T-helper 17 cell (primary cell): ENCODE measurements at places on chromosomes 2 and 18.

DNA sequence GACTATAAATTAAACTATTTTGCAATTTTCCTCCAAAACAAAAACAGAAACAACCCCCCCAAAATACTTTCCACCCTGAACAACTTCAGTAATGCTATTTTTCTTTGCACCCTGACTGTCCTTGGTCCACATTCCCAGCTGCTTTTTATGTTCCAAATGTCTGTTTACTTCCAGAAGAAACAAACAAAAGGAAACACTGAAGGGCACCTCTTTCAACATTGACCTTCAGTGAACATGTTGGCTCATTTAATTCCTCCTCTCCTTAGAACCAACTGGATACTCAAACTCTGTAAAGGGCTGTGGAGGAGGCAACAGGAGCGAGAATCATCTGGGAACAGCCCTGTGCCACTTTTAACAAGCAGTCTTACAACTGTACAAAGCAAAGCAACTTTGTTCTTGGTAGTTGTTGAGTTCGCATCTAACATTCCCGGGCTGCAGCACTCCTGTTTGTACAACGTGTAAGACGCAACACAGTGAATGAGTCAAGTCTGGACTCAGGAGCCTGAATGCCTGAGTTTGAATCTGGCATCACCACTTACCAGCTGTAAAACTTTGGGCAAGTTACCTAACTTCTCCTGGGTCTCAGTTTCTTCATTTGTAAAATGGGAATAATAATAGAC is 111.4 kb upstream of the GATA6 start:
- DNase-seq = no peak

GRCh38 chr2:41947701-41948396 is 100.0 kb upstream of the PKDCC start:
- no peak for DNase-seq

DNA sequence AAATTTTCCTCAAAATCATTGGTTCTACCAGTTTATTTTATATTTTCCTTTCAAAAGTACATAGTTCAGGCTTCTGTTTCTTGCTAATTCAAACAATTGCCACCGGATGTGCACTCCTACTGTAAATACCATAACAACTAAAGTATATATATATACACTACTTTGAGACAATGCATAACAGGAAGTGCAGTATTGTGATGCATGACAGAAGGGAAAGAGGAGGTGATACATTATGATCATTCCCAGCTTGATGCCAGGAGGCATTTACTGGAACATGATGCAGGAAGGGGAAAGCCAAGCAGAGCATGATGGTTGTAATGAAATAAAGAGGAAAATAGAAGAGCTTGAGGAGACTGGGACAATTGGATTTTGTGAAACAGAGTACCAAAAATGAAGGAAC is 215.2 kb upstream of the NT5C1B start:
- no peak for DNase-seq

DNA sequence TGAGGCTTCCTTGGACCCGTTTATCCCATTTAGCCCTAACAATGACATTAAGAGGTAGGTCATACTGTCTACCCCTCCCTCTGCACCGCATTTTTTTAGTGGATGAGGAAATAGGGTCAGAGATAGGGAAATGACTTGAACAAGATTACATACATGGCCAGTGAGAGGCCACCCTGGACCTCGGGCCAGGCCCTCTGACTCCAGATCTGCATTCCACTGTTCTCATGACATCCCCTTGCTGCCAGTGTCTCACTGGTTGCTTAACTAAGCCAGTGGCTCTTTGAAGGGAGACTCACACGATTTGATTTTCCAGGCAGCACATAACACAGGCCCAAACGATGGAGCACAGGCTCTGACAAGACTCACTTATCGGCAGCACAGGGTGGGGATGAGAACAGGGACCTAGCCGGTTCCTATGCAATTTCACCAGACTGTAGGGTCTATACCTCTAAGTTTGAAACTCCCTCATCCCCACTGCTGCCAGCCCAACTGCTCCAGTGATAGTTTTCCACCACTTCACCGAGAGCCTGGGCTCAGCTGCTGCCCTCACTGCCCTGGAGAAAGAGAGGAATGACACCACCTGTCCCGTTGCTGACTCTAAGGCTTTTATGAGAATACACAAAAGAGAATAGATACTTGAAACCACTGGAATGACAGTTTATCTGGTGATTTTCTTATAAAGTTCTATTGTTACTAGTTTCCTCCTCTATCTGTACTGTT is 82.5 kb downstream of the TMEM247 start:
- no peak for DNase-seq

DNA sequence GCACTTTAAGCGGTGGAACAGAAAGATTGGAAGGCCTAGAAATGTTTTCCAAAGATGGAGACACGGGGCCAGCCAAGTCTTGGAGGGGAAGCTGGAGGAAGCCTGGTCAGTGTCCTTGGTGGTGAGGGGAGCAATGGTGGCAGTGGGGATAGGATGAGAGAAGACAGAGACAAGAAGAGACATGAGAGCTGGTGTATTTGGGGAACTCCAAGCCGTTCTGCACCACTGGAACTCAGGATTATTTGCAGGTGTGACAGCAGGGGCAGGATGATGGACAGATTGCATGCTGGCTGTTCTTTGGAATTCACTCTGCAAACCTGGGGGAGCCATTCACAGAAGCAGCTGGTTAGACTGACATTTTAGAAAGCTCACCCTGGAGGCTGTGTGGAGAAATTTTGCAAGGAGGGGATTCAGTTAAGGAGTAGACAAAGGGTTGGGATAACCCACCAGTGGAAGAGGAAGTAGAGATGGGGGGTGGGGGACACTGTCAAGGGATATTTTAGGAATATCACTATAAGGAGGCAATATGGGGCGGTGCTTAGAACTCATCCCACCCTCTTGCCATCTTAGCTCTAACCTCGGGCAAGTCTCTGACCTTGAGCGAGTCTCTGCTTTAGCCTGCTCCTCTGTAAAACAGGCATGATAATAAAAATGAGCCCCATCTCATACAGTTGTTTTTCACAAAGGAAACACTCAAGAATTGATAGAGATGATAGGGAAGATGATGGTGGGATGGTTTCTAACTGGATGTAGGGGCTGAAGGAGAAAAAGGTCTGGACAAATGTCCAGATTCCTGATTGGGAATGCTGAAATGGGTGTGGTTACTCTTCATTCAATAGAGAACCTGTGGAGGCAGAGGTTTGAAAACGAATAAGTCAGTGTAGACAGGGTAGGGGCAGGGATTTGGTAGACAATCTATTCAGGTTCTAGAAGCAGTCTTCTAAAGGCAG is 175.8 kb downstream of the MYCN start:
- no peak for DNase-seq

DNA sequence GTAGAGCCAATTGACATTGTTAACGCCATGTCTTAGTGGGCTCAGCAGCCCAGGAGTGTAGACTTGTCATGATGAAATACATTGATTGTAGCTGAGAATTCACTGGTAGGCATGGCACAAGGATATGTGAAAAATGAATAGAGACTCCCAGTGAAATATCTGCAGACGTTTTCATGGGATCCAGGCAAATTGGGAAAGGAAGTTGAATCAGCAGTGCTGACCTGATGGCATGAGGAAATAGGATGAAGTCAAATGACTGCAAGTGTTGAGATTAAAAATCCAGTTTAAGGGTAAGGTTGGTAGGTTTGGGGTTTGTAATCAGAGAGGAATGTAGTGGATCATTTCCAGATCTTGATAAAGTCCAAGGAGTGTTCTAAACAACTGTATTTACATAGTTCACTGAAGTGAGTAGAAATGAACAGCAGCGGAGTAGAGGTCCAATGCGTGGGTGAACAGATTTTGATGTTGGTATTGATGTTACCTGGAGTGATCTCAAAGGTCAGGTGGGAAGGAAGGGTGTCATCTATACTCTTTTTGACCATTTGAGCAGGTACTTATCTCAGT is 24.6 kb downstream of the INSIG2 start:
- DNase-seq = no peak

DNA sequence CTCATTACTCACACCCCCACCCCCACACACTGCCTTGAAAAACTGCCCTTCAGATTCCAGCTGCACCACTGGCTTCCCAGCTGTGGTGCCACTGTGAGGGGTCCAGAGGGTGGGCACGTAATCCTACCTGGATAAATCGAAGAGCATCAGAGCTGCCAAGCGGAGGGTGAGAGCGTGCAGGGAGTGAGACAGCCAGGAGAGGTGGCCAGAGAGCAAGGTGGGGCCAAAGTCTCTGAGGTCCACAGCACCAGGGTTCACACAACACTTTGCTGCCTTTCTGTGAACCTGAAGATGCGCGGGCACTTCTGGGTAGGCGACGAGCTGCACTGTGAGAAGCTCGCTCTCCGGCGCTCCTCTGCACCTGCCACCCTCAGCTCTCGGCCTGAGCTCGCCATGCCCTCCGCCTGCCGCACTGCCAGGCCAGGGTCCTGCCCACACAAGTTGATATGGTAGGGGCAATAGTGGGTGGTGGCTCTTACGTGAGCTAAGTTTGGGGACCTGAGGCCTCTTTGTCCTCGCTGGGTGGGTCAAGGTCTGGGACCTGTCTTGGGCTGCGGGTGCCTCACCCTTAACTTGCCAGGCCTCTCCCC is 83.9 kb downstream of the MARCO start:
- no peak for DNase-seq

DNA sequence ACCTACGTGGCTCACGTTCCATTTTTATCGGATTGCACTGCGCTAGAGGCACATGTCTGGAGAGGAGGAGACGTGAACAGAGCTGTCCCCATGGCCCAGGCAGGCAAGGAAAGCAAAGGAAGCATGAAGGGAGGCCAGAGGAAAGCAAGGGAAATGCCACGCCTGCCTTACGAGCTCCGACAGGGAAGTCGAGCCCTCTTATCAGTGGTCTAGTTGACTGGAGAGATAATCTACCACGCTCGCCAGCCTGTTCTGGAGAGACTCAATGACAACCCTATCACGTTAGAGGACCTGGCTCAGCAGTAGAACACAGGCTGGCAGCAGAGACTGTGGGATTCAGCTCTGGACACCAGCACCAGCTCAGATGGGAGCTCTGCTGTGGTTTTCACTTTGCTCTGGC is 202.6 kb upstream of the ID2 start:
- no peak for DNase-seq

- DNase-seq = no peak
Observed at GRCh38 chr2:121232626-121233265, 52.3 kb downstream of the TFCP2L1 start.

- DNase-seq = no peak
Observed at GRCh38 chr2:209960676-209961630, 41.5 kb upstream of the RPE start.

GRCh38 chr2:168194784-168195522 is 52.4 kb downstream of the STK39 start:
- no peak for DNase-seq

DNA sequence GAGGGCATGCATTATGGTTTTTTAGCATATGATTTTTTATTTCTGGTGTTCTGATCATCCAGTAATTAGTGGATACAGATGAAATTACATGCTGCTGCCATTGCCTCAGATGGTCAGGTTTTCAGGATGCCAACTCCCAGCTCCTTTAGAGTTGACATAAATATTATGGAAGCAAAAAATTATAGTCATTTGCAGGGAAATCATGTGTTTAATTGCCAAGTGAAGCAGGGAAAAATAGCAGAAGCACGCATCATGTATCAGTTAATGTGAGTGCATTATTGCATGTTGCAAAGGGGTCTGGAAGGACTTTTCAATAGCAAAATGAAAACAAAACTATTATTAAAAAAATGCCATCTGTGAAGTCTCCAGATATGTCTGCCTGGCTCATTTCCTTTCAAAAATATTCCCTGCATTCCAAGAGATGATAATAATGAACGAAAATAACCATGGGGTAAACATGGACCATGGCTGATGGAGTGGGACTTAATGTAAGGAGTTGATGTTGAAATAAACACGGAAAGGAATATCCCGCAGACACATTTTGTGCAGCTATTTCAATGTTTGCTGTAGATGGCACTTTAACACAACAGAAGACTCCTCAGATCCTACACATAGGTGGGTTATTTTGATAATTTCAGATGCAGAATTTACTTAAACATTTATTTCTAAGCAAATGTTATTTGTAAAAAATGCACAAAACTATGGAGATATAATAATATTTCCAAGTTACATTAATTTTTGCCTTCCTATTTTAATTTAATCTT is 87.7 kb upstream of the DYNAP start:
- DNase-seq = no peak

DNA sequence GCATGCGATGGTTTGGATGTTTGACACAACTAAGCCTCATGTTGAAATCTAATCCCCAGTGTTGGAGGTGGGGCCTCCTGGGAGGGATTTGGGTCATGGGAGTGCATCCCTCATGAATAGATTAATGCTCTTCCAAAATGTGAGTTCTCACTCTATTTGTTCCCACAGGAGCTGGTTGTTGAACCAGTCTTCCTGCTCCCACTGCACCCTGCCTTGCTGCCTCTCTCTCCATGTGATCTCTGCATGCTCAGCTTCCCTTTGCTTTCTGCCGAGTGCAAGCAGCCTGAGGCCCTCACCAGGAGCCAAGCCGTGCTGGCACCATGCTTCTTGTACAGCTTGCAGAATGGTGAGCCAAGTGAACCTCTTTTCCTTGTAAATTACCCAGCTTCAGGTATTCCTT is 206.8 kb downstream of the VAPA start:
- DNase-seq = no peak

DNA sequence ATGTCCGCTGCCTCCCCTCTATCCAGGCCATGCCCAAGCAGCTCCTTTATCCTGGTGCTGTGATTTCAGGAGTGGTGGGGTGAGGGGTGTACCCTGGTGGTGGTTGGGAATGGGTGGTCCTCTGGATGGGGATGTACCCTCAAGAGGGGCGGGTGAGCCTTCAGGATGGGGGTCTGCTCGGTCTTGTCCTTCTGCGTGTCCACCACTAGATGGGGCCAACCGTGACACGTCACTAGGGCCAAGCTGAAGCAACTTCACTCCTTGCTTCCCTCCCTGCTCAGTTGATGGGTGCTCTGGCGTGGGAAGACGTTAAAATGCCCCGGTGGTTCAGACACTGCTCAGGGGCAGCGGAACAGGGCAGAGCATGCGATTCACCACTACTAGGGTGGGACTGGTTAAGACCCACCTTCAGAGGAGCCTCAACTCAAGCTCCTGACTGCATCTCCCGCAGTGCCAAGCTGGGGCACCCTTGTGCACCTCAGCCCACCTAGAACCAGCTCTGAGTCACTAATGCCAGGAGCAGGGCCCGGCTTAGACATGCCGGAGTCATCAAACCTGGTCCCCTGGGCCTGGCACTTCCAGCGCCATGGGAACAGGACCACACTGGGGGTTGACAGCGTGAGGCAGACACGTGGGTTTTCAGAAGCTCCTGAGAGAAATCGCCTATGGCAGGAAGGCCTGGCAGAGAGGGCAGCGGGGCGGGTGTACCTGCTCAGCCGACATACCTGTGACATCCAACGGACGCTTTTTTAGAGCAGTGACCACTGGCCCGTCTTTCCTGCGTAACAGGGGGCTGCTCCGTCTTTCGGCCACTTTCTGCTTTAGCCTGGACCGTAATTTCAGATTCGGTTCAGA is 256.7 kb downstream of the HDAC4 start:
- DNase-seq = no peak

DNA sequence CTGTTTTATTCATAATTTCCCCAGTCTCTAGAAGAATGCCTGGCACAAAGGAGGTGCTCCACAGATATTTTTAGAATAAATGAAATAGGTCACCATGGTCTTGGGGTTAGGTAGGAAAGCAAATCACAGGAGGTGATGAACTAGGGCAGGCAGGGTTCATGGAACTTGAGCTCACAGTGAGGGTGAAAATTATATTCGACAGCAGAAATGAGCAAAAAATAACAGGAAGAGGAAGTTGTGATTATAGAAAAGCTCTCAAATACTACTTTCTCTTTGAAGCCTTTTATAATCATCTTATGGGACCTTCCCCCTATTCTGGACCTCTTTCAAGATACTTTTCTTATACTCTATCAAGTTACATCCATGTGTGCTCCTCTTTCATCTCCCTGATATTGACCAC is 4.5 kb upstream of the CREB1 start:
- DNase-seq = no peak

GRCh38 chr2:83305758-83306378 is 1153.2 kb downstream of the SUCLG1 start:
- no peak for DNase-seq
